ENCODE measurements at places on chromosomes 3 and 15.

DNA sequence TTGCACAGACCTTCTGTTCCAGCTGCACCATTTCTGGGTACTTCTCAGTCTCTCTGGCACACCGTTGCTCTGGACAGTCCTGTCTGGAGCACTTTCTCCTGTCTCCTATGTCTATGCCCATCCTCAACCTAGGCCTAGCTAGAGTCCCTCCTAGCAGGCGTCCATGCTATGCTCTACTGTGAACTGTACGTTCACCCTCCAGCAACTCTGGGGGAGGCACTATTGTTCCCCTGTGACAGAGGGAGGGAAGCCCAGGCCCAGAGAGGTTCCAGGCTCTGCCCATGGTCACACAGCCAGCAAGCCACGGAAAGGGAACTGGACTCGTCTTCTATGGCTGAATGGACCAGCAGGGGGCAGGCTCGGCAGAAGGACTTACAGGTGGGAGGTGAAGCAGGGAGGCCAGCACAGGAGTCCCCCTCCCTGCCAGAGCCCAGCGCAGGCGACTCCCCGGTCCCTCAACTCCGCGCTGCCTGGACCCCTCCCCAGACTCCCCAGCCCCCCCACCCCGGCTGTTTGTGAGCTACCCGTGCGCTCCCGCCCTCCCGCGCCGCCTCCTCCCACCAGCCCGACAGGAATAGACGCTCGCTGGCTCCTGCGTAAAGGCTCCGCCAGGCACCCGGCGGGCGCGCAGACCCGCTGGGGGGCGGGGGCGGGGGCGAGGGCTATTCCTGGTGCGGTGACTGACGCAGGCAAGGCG, 1.7 kb upstream of the LINGO1 start:
- no peak for DNase-seq

DNA sequence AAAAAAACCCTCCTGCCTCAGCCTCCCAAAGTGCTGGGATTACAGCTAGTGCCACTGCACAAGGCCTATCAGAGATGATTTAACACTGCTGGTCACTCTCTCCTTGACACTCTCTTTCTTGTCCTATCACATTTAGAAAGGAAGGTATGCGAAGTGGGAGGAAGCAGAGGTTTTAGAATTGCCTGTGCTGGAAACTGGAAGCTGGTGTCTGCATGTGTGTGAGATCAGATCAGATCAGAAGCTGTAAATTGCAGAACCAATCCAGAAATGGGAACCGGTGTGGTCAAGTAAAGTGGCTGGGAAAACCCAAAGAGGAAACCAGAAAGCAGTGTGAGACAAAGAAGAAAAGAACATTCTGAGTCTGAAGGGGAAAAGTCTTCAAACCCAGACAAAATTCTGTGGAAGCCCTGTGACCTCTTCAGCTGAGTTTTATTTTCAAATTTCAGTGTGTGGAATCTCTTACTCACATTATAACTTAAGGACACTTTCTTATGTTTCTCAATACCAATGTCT, 2.8 kb downstream of the EFHB start:
- no peak for DNase-seq

- DNase-seq = peak; percentile 36
These were observed 8.4 kb upstream of the ATR start for GRCh38 chr3:142586803-142587406.

DNA sequence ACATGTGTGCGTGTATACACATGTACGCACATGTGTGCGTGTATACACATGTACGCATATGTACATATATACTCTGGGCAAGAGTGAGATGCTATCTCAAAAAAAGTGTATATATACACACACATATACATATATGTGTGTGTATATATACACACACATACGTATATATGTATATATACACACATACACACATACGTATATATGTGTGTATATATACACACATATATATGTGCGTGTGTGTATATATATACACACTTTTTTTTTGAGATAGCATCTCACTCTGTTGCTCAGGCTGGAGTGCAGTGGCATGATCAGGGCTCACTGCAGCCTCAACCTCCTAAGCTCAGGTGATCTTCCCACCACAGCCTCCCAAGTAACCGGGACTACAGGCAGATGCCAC, 8.4 kb downstream of the HACL1 start:
- no peak for DNase-seq

- DNase-seq = no peak
These were observed 22.6 kb upstream of the SLC6A6 start for GRCh38 chr3:14379843-14380242.

GRCh38 chr3:167843886-167844285, 108.4 kb downstream of the SERPINI1 start:
- no peak for DNase-seq

GRCh38 chr3:13222131-13222530, 148.9 kb upstream of the IQSEC1 start:
- no peak for DNase-seq

All from T1000 (cell line).